ENCODE measurements at places on chromosomes 6 and 20. TPM values are rescaled to one million over a fixed set of nuclear protein-coding genes. Genes with fewer than 3 reads are reported as not detected.

Gene DEFB132
- total RNA-seq = not detected

Gene CFB
- 2.5 TPM for total RNA-seq

Gene EXOC2
- total RNA-seq = 12.6 TPM

Gene ZNF292
- 3.4 TPM for total RNA-seq

Gene TRIM40
- not detected for total RNA-seq

Gene MCHR2
- total RNA-seq = not detected

Gene BANF2
- total RNA-seq = not detected

Gene DEF6
- total RNA-seq = 0.08 TPM

Gene AVP
- total RNA-seq = not detected

Gene MATN4
- not detected for total RNA-seq

Gene FGD2
- total RNA-seq = not detected

Gene ARMC2
- total RNA-seq = 3.0 TPM

Gene ZGPAT
- total RNA-seq = 24.0 TPM

Gene RIPPLY2
- 0.41 TPM for total RNA-seq

Gene TENT5A
- total RNA-seq = 1.0 TPM

Gene EEF1A2
- total RNA-seq = 177 TPM

Gene MAN1A1
- total RNA-seq = 0.05 TPM

Gene PROKR2
- not detected for total RNA-seq

Gene PTCRA
- not detected for total RNA-seq

Gene PHF10
- 25.4 TPM for total RNA-seq

Gene EGFL8
- total RNA-seq = 2.2 TPM

Gene MRAP2
- total RNA-seq = 1.3 TPM

Gene RAD21L1
- total RNA-seq = not detected

Gene SNAP25
- 22.0 TPM for total RNA-seq

Gene ZNF391
- total RNA-seq = 0.20 TPM

Gene CDKAL1
- 3.3 TPM for total RNA-seq

Gene TUBB2A
- 76.4 TPM for total RNA-seq

Gene C6orf58
- total RNA-seq = 0.24 TPM

Gene OTOR
- total RNA-seq = not detected

Gene HTR1E
- not detected for total RNA-seq

Gene SLC24A3
- 0.04 TPM for total RNA-seq

Gene BTN1A1
- not detected for total RNA-seq

Gene GABRR1
- total RNA-seq = not detected

Gene PTGIS
- total RNA-seq = 0.05 TPM

Gene MLIP
- total RNA-seq = not detected

Gene SPDEF
- total RNA-seq = 2.7 TPM

Gene PTPRK
- total RNA-seq = 17.3 TPM

Gene ERVFRD-1
- not detected for total RNA-seq

Gene RAB44
- total RNA-seq = 0.02 TPM

Gene OPRL1
- 0.48 TPM for total RNA-seq

Gene OR12D3
- total RNA-seq = not detected

Gene CD109
- total RNA-seq = 29.5 TPM

Gene TSPO2
- not detected for total RNA-seq

Gene HMGCLL1
- total RNA-seq = 0.18 TPM

Gene C6orf15
- total RNA-seq = not detected

Gene PPP1R14C
- total RNA-seq = 1.4 TPM

Gene IMPG1
- not detected for total RNA-seq

Gene SKIC2
- total RNA-seq = 24.2 TPM

Gene MDFI
- 0.81 TPM for total RNA-seq

Gene SGK2
- 7.2 TPM for total RNA-seq

Gene NOX3
- total RNA-seq = not detected

Gene SS18L1
- 8.1 TPM for total RNA-seq

Gene SYCP2L
- 3.2 TPM for total RNA-seq

Gene LRRN4
- not detected for total RNA-seq

Gene CAGE1
- not detected for total RNA-seq

Gene ITPR3
- 45.8 TPM for total RNA-seq

All from A549 treated with DMSO at 1 μM for 4 hours (cell line).